ENCODE measurements at places on chromosomes 1 and 21.

- DNase-seq, result no peak
Measured at GRCh38 chr1:27071049-27071416, 58.4 kb upstream of the TENT5B start.

DNA sequence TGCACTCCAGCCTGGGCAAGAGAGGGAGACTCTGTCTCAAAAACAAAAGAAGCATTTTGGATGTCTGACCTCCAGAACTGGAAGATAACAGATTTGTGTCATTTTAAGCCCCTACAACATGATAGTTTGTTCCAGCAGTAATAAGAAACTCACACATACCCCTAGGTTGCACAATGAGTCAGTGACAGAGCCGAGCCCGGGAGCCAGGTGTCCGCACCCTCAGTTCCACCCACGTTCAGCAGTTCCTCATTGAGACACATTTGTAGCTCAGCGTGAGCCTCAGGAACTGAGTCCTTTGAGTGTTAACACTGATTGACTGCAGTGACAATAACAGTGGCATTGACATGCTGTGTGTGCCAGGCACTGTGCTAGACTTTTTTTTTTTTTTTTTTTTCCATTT lies 19.8 kb downstream of the LRRC38 start:
- no peak for DNase-seq

DNA sequence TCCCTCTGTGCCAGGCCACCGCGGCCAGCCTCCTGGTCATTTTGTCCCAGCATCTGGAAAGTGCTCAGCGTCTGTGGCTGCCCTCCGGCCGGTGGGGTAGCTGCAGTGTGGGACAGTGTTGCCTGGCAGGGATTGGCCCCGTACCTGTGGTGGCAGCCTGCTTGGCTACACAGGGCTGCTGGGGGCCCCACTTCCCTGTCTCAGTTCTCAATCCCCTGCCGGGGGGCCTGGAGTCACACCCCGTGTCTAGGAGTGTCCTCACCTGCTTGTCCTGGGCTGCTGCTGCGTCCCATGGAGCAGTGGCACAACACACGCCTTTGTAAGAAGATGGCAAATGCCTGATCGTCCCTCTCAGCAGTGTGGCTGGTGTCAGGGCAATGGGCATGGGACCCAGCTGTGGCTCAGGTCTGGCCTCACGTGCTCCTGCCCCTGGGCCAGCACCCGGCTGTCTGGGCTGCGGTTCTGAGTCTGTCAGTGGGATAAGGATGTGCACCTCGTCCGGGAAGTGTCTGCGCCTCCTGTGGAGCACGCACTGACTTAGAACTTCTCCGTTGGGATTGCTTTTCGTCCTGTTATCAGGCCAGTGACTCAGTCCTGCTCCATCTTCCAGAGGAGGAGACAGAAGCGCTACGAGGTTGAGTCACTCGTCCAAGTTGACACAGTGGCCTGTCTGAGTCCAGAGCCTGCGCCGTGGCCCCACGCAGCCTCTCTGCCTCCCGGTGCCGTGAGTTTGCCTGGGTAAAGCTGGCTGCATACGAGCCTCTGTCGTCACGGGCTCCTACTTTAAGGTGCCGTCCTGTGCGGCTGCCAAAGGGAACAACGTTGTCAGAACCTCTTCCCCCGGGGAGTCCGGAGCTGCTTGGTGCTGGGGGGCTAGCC lies 41.0 kb downstream of the CRYAA start:
- DNase-seq, result no peak

DNA sequence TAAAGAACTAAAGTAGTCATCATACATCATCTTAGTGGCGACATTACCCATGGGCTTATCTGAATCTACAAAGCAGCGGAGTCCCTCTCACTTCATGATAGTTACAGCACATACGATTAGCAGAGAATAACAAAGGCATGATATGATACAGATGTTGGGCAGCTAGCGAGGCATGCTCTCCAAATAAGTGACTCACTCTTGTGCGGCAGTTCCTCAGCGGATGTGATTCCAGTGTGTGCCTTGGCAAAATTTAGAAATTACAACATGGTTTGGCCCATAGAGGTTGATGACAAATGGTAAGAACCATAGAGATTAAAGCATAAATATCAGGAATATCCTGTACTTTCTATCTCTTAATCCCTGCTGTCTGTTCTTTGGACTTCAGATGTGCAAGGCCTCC lies 48.1 kb upstream of the PAXBP1 start:
- DNase-seq, result no peak

DNA sequence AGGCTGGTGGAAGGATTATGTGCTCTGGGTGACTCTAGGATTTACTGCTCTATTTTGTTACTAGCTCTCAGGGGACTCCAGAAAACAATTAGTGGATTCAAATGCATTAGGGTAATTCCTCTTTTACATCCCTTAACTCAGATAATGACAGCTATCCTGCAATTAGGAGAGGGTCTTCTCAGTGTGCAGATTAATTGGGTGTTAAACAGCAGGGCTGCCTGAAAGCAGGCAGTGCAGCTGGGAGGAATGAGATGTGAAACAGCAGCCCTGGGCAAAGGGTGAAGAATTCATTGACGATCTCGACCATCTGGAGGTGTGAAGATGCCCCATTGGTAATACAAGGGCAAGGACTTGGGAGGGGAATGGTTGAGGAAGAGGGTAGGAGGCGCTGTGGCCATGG lies 66.1 kb downstream of the HTR6 start:
- no peak for DNase-seq

DNA sequence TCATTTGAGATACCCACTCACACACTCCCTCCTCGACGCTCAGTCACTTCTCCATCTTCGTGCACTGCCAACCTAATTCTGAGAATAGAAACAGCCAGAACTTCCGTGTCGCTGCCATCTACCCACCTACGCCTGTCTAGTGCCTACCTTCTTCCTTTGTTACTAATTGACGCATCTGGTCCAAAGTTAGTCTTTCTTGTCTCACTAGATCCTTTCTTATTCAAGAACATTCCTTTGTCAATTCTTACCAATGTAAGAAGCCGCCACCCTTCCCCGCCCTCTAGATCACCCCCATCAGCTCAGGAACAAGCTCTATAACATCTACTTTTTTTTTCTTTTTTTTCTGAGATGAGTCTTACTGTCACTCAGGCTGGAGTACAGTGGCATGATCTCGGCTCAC lies 3.7 kb downstream of the PADI6 start:
- DNase-seq, result no peak

DNA sequence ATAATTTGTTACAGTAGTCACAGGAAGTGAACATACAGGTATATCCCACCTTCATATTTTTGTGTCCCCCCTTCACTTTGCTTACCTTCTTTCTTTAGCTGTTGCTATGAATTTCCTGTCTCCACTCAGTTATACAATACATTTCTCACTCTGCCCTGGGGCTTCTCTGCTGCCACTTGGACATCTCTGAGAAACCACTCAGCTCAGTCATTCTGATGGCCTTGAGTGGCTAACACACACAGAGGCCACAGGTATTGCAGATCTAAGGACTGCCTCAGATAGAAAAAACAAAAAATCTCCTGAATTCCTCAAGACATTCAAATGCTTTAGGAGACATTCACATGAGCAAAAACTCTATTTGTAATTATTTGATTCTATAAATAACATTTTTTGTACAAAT lies 87.7 kb downstream of the OLFM3 start:
- no peak for DNase-seq

DNA sequence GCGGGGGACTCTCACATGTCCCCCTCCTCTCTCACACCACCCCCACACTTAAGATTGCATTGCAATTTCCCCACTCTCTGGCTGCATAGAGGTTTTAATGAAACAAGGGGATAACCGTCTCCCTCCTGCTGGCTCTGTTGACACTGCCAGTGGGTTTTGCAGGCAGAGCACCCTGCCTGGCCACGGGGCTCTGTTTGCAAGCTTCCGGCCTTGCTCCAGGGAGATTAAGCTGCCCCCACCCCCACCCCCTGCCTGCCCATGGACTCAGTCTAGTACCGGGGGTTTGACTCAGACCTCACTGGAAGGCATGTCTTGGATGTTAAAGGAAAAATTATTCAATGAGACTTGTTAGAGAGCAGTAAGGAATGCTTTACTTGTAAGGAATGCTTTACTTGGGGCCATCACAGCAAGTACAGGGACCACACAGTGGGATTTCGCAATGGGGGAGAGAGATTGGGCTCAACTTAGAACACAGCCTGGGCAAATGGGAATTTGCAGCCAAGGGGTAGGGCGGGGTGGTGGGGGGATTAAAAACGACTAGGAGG lies 101.0 kb downstream of the AJAP1 start:
- no peak for DNase-seq

DNA sequence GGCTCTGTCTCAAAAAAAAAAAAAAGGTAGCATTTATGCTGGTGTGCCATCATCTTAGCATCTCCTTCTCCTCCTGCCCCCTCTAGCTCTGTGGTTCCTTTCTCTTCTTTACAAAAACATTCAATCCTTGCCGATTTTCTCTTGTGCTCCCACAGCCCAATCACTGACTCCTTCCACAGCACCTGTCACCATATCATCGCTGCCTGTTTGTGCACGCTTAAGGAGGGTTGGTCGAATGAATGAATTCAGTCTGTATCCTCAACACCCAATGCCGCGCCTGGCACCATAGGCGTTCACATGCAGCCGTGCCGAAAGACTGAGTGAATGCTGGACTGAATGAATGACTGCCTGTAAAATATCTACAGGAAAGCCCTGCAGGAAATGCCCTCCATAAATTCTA lies 7.9 kb downstream of the RNU5D-1 start:
- DNase-seq, result peak; percentile 34

DNA sequence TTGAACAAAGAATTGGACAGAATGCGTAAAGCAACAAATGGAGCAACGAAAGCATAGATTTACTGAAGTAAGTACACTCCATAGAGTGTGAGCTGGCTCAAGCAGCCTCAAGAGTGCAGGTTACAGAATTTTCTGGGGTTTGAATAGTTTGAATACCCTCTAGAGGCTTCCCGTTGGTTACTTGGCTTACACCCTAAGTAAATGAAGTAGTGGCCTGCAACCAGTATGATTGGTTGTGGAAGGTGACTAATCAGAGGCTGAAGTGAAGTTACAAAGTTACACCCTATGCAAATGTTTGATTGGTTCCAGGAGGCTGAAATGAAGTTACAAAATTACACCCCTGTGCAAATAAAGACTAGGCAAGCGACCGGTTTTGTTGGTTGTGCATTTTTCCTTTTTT lies 10.9 kb downstream of the TCEANC2 start:
- no peak for DNase-seq

- DNase-seq, result no peak
Measured at GRCh38 chr1:17163789-17164666, 40.9 kb upstream of the PADI1 start.

DNA sequence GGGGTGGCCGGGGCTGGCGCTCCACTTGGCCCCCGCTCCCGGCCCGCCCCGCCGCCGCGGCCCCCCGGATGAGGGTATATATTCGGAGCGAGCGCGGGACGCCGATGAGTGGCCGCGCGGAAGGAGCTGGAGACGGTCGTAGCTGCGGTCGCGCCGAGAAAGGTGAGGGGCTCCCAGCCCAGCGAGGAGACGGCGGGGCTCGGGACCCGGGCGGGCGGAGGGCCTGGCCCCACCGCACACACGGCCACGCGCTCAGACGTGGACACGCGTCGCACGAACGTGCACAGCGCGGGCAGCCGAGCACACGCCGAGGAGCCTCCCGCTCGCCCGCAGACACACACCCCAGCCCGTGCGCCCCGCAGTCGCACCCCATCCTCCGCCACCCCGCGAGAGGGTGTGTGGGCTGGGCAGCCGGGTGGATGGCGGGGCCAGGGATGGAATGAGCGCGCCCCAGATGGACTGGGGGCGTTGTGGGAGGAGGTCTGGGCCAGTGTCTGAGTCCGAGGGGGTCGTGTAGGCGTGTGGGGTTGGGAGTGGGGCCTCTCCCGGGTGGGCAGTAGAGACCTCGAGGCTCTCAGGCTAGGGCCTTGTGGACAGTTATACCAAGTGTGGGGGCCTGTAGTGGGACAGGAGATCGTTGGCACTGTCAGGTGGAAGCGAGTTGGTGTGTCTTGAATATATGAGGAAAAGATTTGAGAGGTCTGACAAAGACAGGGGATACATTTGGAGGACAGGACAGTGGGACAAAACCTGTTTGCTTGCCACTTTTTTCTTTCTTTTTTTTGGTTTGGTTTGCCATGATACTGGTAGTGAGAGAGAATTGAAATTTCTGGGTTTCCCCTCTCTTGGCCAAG lies at the start of gene UAP1:
UAP1 (plus strand) TSS at position 107 of the 854 bp plus-strand sequence. CDS start 4,347 bp downstream, outside the sequence.
- no peak for DNase-seq

DNA sequence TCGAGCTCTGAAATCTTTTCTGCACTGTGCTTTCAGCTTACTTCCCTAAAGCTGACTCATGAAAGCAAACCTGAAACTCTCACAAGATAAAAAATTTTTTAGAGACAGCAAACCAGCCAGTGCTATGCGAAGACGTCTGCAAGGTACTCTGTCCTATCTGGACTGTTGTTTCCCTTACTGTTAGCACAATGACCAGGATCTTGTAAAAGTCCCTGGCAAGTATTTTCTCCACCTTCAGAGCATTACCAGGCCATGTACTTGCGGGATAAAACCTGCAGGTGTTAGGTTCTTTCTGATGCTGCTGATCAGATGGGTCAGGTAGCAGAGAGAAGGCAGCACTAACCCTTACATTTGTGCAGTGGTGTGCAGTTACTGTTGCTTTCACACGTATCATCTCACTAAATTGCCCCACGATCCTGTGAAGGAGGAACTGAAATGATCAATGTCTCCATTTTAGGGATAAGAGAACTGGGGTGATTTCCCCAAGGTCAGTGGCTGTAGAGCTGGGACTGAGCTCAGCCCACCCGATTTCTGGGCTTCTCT lies 56.6 kb downstream of the PLXNA2 start:
- no peak for DNase-seq

- DNase-seq, result no peak
Measured at GRCh38 chr1:183002797-183003196, 20.4 kb upstream of the LAMC1 start.

DNA sequence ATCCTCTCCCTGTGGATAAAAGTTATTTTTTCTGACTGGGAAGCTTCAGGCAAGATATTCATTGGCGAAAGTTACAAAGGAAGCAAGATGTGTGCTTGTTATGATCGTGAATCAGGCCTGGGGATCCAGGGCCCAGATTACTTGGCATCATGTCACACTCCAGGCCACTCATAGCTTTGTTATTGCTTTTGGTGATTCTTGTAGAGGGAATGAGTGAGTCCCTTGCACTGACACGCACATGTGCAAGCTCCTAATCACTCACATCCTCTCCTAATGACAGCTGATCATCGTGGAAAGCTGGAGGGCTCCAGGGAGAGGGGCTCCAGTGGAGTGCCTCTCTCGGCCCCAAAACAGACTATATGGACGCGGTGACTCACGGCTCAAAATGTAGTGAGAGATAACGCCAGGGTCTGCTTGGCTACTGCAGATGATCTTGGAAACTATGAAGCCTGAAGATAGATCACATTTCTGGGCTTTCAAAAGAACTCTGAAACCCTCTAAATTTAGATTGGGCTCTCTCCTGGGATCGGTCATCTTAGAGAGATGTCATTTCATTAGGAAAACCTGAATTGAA lies 481.1 kb upstream of the USP24 start:
- no peak for DNase-seq

GRCh38 chr1:72229893-72230292 lies 52.4 kb downstream of the NEGR1 start:
- DNase-seq, result no peak

- no peak for DNase-seq
Measured at GRCh38 chr1:36168514-36168913, 12.6 kb downstream of the MAP7D1 start.

Measured in CD4-positive, alpha-beta T cell treated with Interleukin-17A for 4 hours (primary cell).